CD14-positive monocyte (primary cell): ENCODE measurements at places on chromosomes 3 and 15.

DNA sequence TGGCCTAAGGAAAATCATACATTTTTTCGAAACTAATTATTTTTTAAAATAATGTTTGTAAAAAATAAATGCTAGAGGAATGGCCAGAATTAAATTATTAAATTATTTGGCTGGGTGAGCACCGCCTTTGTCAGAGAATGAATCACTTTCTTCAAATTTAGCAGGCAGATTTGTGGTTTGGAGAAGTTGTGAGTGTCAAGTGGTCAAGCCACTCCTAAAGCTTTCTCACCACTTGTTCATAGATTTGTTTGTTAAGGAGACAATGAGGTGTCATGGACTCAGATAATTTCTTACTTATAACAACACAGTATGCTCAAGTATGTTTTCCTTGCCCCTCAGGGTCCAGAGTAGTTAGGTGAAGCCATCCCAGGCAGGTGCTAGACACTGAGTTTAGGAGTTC lies 196.2 kb downstream of the TUSC7 start:
- no peak for DNase-seq

DNA sequence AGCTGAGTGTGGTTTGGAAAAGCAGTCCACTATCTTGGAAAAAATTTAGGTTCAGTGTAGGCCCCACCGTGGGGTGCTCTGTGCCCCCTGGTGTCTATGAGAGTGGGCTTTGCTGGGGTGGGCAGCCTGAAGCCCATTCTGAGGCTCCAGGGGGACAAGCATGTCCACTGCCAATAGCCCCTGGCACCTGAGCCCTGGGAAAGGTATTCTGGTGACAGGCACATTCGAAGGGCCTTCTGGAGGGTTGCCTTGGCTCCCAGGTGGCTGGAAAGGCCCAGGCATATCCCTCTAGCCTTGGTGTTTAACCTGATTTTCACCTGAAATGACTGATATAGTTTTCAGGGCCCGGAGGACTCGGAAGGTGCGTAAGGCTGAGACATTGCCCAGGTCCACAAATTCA lies 36.1 kb downstream of the SCN5A start:
- no peak for DNase-seq

GRCh38 chr15:73818308-73818985 lies 54.9 kb upstream of the TBC1D21 start:
- no peak for DNase-seq

- peak; percentile 6 for DNase-seq
Measured at GRCh38 chr3:152860736-152861135, 25.8 kb downstream of the P2RY1 start.

GRCh38 chr3:69938931-69939330 lies 60.6 kb upstream of the SAMMSON start:
- DNase-seq: no peak

GRCh38 chr15:89998141-89998661 lies 2.9 kb upstream of the ZNF710 start:
- DNase-seq: peak; percentile 80

DNA sequence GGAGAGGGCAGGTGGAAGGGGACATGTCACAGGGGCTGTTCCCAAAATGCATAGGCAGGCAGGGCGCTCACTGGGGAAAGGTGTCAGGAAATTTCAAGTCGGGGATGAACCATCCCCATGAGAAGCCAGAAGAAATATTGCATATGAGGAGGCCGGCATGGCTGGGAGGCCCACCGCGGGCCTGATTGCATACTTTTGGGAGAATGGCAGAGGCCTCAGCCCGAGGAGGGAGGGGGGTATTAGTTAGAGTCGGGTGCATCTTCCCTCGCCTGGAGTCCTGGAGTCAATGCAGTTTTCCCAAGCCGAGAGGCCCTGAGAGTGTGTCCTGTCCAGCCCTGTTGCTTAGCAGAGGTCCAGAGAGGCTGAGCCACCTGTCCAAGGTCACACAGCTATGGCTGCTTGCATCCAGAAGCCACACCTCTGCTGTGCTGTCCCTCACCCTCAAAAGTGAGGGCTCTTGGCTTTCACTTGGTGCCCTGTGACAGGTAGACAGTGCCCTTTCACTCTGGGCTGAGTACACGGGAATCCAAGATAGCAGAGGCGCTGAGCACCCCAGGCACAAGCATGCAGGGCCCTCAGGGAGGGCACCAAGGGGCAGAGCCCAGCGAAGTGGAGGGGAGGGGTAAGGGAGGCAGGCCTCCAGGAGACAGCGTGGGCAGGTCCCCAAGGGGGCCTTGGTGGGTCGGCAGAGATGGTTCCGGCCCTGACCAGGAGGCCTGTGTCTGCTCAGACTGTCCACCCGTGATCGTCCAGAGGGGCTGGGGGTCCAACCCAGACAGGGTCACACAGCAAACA lies 48.5 kb downstream of the GRIP2 start:
- no peak for DNase-seq

- DNase-seq: no peak
Measured at GRCh38 chr3:56919797-56920195, 118.0 kb upstream of the ARHGEF3 start.

DNA sequence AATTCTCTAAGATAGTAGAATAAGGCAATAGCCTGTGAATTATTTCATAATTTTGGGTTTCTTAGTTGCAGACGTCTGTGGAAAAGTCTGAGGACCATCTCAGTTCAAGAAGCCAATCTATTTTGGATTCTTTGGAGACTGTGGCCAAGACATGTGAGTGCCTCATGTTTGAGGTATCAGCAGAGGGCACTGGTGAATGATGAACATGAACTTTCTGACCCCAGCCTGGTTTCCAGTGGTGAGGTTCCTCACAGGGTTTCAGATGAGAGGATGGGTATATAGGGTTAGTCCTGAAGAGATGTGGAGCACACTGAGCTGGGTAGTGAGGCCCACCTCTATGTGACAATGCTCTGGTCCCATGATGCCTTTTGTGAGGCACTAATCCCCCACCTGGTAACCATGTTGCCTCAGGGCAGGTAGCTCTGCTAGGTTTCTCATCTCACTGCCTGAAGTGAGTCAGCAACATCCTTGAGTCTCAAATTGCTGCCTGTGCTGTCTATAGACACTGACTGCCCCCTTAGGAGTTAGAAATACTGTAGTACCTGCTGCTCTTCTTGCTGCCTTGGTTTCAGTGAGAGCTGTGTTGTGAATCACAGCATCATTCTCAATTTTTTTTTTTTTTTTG lies 32.3 kb downstream of the C3orf62 start:
- DNase-seq: peak; percentile 36

DNA sequence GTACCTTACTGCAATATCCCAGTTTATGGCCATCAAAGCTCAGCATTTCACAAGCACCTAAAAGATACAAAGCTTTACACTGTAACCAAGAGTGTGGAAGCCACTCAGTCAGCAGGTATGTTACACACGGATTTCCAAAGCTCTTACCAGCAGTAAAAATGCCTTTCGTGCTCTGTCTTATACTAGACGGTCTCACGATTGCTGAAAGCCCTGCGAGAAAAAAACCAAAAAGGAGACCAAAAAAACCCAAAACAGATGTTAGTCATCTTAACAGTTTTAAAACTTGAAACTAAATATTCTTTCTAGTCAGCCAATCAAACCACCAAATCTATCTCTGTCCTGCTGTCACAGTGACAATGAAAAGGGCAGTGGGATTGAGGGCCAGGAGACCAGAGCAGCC lies 39.0 kb downstream of the TAMM41 start:
- DNase-seq: no peak

DNA sequence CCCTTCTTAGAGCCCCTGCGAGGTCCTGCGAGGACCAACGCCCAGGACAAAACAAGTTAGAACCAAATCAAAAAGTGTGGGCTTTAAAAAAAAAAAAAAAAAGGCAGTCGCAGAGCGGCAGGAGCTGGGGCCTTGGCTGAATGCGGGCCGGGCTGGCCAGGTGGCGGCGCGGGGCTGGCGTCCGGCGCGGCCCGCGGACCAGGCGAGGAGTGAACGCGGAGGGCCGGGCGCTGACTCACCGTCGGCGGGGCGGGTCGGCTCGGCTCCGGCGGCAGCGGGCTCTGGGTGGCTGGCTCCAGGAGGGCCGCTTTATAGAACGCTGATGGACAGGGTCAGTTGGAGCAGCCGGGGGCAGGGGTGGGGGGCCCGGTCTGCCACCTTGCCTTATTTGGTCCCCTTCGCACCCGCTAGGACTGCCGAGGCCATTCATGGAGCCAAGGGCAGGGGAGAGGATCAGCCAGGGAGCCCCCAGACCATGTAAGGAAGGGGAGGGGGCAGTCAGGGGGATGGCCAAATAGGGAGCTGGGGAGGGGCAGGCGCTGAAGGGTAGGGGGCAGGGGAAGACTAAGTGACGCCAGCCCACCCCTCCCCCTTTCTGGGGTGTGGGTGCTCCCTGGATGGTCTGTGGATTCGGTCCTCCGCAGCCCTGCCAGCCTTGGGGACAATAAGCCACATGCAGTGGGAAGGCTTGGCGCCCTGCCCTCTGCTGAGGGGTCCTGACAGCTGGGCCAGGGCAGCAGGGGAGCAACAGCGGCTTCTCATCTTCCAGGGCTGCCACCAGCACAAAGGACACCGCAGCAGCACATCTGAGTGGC lies at the start of gene ACTC1:
ACTC1 (minus strand) TSS at position 283 of the 815 bp plus-strand sequence. CDS start 741 bp downstream, outside the sequence.
- DNase-seq: no peak

DNA sequence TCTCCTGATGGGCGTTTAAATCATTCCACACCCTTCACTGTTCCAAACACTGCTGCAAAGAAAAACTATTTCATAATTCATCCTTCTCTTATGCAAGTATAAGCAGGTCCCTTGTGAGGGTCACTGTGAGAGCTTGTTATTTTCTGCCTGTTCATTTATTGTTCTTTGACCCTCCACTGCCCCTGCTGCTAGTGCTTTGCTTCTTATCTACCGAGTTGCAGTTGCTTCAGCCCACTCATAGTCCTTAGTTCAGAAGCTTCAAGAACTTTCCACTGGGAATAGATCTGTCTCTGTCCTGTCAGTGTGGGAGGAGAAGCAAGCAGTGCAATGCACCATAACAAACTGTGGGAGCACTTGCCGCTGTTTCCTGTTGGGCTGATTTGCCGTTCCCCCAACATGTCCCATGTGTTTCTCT lies 39.8 kb downstream of the RIOX2 start:
- DNase-seq: no peak

DNA sequence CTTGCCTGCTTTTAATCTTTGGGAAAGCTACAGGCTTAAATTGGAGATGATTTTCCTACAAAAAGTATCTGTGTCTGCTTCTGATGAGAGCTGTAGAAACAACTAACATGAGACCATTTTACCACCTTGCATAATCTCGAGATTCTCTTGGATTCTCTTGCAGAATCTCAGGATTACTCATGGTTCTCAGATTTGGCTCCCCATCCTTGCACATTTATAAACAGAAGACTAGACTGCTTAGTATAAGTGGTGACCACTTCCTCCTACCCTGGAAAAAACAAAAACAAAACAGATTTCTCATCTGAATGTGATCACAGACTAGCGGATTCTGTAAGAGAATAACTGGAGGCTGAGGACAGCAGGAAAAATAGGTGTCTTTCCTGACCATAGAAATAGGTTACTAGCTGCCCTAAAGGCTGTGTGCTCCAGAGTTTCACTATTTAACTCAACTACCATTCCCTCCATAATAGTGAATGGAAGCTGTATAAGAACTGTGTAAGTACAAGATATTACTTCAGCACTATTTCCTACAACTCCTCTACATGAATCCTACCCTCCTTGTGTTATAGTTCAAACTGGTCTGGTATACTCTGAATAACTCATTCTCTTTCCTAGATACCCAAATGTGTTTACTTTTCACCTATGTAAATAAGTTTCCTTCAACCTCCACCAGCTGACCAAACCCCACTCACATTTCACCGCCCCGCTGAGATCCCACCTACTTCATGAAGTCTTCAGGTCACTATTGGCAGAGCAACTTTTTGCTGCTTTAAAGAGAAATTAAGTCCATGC lies 122.2 kb upstream of the C2CD4B start:
- DNase-seq: no peak

GRCh38 chr3:30779686-30780287 lies 114.7 kb downstream of the GADL1 start:
- no peak for DNase-seq

DNA sequence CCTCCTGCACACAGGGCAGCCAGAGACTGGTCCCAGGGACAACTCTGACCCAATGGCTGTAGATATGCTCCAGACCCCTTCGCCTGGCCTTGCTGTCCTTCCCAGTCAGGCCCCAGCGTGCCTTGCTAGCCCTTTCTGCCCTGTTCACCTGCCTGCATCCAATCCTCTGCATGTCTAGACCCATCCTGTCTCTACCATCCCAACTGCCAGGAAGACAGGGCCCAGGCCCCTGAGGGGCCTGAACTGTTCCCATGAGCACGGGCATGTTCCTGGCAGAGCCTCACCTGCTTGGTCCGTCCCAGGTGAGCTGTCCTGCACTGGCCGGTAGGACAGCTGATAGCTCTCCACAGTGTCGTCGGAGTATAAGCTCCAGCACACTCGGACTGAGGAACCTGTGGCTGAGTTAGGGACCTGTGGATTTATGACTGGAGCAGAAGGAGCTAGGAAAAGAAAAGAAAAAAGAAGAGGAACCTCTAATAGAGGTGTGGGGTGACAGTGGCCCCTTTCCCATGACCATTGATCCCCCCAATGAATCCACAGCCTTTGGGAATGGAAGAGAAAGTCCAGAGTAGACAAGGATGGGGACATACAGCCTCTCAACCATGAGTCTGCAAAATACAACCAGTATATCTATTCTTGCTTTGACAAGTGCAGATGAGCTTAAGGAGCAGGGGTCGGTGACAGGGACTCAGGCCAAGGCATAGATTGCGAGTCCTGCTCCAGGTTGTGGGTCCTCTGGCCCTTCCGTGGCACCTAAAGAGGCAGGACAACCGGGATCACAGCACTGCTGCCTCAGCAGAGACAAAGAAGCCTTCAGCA lies 33.9 kb downstream of the FSD2 start:
- no peak for DNase-seq

- no peak for DNase-seq
Measured at GRCh38 chr3:58383476-58383875, 50.2 kb downstream of the PDHB start.

DNA sequence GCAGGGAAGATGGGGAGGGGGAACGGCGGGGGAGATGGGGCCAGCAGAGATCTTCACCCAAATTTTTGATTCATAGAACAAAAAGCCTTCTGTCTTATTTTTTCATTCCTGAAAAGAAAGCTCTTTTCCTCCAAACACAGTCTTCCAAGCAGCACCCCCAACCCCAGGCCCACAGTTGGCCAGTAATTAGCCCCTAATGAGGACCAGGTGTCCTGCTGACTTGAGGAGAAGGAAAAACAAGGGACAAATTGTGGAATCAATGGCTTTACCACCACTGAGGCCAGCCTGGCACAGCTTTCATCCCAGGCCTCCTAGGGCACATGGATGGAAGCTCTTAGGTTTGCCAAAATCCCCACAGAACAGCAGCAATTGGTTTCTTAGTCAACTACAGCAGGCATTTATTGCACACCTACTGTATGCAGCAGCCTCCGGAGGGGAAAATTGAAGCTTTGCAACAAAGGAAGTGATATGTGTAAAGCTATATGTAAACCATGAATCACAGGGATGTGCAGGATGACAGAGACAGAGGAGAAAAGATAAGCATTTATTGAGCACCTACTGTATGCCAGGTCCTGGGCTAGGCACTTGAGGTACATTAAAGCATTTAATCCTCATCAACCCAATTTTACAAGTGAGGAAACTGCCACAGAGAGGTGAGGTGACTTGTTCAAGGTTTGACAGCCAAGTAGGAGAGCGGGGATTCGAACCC lies 199.5 kb downstream of the TBC1D2B start:
- no peak for DNase-seq
